G401 (cell line): ENCODE measurements at places on chromosomes 6 and 20. TPM values are rescaled to one million over a fixed set of nuclear protein-coding genes. Genes with fewer than 3 reads are reported as not detected.

LGSN gene
- not detected in 2 replicates for total RNA-seq

PSMB8 gene
- not detected in 2 replicates for total RNA-seq

PAK5 gene
- not detected in 2 replicates for total RNA-seq

SLC22A16 gene
- 0.12 and 2.0 TPM in 2 replicates for total RNA-seq

FAM209B gene
- total RNA-seq = not detected in 2 replicates

STMN3 gene
- 179 and 180 TPM in 2 replicates for total RNA-seq

CST2 gene
- not detected in 2 replicates for total RNA-seq

WFDC5 gene
- total RNA-seq = not detected in 2 replicates

OPRL1 gene
- 4.2 and 5.0 TPM in 2 replicates for total RNA-seq
